ENCODE measurements at places on chromosomes 2 and 18.
A peak's percentile ranks its signal among the peaks of the same experiment; 100 is the strongest.

GRCh38 chr2:120347396-120348060, 1.6 kb downstream of the INHBB start:
- DNase-seq, result peak; percentile 64

- no peak for DNase-seq
Observed at GRCh38 chr18:8675057-8675456, 30.3 kb upstream of the MTCL1 start.

GRCh38 chr18:40075616-40076015, 1879.4 kb upstream of the PIK3C3 start:
- DNase-seq, result no peak

DNA sequence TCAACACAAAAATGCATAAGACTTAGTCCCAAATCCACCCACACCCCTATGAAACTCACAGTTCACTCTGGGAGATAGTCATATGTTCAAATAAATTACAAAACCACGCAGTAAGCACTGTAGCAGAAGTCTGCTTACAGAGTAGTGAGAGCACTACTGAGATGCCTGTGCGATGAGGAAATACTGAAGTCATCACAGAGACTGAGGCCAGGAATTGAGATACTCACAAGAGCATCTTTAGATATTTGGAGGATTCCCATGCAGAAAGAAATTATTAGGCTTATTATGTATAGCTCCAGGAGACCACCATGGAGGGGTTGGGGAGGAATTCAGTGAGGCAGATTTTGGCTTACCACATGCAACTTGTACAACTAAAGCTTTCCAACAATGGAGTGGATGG, 82.3 kb downstream of the ANTXR1 start:
- DNase-seq, result no peak

- DNase-seq, result peak; percentile 51
Observed at GRCh38 chr2:57080035-57080434, 896.2 kb downstream of the CCDC85A start.

DNA sequence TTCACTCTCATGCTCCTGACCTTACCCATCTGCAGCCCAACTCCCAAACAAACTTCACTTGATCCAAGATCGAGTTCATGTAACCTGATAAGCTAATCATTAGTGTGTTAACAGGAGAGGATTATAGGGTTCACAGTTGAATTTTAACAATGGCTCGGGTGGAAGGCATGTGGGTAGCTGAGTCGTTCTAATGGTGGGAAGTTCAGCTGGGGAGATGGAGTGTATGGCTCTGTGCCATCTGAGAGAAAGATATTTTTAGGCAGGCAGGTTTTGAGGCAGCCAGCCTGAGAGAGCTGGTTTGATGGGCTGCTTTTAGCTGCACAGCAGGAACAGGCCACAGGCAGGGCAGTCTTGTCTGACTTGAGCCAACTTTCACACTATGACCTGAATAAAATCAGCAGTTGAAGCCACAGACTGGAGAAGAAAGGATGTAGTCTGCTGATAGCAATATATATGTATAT, 17.7 kb upstream of the NFE2L2 start:
- no peak for DNase-seq

- DNase-seq, result no peak
Observed at GRCh38 chr2:15784886-15785801, 155.2 kb upstream of the MYCN start.

GRCh38 chr2:199136681-199137080, 321.1 kb downstream of the SATB2 start:
- DNase-seq, result peak; percentile 6

GRCh38 chr2:237026981-237027711, 58.5 kb upstream of the COPS8 start:
- DNase-seq, result peak; percentile 94

DNA sequence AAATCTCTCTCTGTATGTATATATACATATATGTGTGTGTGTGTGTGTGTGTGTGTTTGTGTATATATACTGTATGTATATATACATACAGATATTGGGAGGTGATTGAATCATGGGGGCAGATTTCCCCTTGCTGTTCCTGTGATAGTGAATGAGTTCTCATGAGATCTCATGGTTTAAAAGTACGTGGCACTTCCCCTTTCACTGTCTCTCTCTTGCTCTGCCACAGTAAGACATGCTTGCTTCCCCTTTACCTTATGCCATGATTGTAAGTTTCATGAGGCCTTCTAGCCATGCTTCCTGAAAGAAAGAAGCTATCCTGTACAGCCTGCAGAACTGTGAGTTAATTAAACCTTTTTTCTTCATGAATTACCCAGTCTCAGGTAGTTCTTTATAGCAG, 18.8 kb upstream of the CCDC195 start:
- no peak for DNase-seq

GRCh38 chr18:7953095-7953958, 386.2 kb downstream of the PTPRM start:
- DNase-seq, result no peak

- no peak for DNase-seq
Observed at GRCh38 chr2:38932586-38932985, 42.9 kb downstream of the ARHGEF33 start.

DNA sequence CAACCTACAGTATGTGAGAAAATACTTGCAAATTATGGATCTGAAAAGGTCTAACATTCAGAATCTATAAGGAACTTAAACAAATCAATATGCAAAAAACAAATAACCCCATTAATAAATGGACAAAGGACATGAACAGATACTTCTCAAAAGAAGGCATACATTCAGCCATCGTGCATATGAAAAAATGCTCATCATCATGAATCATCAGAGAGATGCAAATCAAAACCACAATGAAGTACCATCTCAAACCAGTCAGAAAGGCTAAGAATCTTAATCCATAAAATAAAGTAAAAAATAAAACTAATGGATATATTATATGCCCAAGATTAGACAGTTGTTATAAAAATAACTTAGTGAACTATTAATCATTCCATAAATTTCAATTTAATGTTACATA, 154.0 kb downstream of the CALCRL start:
- no peak for DNase-seq

GRCh38 chr2:219253753-219254589, at the start of gene TUBA4A:
Gene TUBA4A, minus strand, starts transcription at chr2:219253918. Its CDS starts 60 bp downstream, at chr2:219253858.
- peak; percentile 92 for DNase-seq

DNA sequence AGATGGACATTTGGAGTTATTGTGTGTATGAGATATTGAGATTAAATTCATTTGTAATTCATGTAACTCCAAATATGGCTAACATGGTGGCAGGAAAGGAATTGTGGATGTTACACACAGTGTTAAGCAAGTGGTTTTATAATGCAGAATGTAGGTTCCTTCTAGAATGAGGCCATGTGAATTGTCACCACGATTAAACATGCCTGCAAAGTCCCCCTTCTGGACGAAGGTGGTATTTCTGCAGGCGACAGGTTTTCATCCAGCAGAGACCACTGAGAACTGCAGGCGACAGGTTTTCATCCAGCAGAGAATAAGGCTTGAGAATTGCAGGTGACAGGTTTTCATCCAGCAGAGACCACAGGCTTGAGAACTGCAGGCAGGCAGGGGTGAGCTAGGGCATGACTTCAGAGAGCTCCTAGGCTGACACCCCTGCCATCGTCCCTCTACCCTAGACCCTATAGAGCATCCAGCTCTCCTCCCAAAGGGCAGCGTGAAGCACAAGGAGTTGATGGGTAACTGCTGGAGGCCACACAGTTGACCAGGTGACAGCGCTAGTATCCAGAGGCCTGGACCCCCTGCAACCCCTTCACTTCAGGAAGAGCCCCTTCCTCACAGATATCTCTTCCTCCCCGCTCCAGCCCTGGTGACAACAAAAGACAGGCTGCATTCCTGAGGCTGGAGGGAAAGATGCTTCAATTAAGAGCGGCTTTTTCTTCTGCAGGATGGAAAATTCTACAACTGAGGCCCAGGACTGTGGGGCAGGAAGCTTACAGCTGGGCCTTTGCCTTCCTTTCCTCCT, 175.8 kb downstream of the LOXHD1 start:
- peak; percentile 85 for DNase-seq

- DNase-seq, result peak; percentile 98
Observed at GRCh38 chr18:6729247-6730091, at the start of gene ARHGAP28. Gene ARHGAP28, plus strand, starts transcription at chr18:6729716. Its CDS starts 106 bp downstream, at chr18:6729822.
